ENCODE measurements at places on chromosomes 1 and 21.

- DNase-seq = peak; percentile 44
These were observed 14.0 kb upstream of the NCF2 start for GRCh38 chr1:183604038-183604808.

DNA sequence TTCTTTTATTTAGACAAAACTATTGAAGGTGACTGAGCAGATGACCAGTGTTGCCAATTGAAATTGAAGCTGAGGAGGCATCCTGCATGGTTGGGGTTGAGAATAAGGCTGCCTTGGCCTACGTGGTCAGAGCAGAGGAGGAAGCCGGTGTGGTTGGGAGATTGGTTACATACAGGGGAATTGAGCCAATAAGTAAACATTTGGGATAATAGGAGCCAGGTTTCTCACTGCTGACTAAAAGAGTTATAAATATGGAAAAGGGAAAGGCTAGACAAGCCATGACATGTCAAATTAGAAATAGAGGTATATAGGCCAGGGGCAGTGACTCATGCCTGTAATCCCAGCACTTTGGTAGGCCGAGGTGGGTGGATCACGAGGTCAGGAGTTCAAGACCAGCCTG, 15.8 kb downstream of the SNX7 start:
- DNase-seq = no peak

DNA sequence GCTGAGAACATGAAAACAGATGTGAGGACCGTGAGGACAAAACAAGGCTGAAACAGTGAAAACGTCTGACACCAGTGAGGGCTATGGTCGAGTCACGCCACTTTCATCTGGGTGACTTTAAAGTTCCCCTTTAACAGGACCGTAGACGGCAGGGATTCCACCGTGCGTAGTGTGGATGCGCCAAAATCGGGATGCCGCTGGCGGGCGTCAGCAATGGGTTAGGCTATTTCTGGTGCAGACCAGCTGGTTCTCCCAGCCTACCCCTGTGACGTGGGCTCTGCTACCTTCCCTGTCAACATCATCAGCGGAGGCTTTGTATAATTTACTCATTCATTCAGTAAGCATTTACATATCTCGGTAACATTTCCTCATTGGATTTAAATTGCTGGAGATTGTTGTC, 246.6 kb upstream of the AJAP1 start:
- no peak for DNase-seq

- no peak for DNase-seq
These were observed 63.5 kb upstream of the DIRAS3 start for GRCh38 chr1:68113966-68114365.

DNA sequence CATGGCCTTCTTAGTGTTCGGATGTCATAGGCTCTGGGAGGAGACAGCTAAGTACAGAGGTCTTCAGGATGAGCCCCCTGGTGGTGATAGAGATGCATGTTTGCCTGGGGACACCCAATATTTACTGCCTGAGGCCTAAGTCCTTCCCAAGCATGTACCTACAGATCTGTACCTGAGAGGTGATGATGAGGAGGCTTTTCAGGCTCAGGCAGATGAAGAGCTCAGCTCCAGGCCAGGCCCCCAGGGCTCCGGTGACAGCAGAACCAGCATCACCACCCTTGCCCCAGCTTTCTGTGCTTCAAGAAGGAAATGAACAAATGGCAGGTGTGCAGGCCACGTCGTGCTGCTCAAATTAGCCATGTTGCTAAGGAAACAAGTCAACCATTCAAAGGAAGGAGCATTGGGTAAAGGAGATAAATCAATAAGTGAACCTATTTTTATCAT, 21.1 kb downstream of the CACNA1E start:
- peak; percentile 57 for DNase-seq

DNA sequence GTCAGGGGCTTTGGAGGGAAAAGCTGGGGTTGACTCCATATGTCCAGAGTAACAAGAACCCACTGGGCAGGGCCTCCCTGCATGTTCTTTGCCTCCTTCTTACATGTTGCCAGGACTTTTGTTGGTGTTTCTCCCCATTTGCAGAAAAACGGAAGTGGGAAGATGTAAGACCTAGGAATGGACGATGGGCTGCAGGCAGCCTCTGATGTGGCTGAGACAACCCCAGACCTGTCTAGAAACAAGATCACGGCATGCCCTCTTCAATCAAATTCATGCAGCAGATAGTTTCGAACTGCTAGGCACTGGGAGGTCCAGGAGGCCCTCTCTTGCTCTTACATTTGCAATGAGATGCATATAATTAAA, 3.4 kb downstream of the FAM43B start:
- no peak for DNase-seq

DNA sequence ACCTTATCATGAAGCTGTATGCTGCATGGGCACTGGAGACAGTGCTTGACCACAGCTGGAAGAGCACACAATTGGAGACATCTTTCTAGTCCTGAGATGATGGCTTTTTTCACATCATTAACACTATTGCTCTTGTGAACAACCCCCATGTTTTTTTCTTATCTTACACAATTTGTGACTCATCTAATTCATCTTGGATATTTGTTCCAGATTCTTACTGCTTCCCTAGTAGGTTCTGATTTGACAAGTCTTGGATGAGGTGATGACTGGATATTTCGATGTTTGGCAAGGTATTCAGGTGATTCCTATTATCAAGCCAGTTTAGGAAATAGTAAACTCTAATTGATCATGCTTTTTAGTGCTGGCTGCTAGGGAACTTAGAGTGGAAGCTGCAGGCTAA, 23.7 kb downstream of the HLX start:
- DNase-seq = no peak

GRCh38 chr1:166925810-166926478, 49.4 kb downstream of the ILDR2 start:
- no peak for DNase-seq

DNA sequence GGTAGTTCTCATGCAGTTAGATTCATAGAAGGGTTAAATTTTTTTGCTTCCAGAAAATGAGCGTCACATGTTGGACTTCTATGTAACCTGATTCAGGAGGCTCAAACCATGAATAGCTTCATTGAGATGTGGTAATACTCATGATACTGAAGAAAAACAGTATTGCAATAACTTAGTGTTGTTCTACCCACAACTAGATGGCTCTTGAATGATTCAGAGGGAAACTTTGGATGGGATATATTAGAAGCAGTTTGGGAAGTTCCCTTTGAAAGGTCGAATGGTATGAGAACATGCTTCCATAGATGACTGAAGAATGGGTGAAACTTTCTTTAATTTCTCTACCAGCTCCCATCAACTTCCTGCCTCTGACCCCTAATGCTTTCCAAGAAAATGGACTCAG, 211.7 kb upstream of the PTGFR start:
- no peak for DNase-seq

DNA sequence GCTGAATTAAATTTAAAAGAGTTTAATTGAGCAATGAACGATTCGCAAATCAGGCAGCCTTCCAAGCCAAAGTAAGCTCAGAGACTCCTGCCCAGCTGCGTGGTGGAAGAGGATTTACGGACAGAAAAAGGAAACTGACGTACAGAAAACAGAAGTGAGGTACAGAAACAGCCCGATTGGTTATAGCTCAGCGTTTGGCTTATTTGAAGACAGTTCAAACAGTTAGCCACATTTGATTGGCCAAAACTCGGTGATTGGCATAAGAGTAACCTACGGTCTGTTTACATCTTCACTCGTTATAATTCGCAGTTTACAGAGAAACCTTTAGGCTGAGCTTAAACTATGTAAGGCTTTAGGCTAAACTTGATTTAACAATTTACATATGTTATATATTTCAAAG, 46.9 kb downstream of the CR1L start:
- DNase-seq = no peak

DNA sequence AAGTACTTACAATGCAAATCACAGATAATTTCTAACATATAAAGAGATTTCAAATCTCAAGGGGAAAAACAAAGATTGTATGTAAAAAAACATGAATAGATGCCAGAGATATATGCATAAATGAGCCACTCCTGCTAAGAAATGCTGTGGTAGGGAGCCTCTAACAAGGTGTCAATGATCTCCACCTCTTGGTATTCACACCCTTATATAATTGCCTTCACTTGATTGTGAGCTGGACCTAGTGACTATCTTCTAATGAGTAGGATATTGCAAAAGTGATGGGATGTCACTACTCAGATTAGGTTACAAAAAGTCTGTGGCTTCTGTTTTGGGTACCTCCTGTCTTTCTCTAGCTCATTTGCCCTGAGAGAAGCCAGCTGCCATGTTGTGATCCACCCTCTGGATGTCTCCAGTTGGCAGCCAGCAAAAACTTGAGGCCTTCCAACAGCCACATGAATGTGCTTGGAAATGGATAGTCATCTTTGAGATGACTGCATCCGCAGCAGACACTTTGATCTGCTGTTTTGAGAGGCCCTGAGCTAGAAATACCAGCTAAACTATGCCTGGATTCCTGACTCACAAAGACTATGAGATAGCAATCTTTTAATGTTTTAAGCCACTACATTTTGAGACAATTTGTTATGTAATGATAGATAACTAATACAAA, 196.1 kb upstream of the FGGY start:
- DNase-seq = no peak

- no peak for DNase-seq
These were observed 21.1 kb downstream of the NCF2 start for GRCh38 chr1:183569141-183569540.

DNA sequence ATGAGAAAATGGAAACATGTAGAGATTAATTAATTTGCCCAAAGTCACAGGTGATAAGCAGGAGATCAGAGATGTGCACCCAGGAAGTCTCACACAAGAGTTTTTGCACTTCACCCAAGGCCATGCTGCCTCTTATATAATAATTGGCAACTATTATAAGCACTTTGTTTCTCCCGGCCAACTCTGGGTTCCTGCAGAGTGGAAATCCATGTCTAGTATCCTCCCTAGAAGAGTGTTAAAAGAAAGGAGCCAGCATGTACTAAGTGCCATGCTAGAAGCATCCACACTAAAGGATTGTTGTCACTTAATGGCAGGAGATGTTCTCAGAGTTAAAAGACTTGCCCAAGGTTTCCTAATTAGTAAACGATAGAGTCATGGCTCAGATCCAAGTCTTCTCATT, 470.3 kb downstream of the OMA1 start:
- no peak for DNase-seq

DNA sequence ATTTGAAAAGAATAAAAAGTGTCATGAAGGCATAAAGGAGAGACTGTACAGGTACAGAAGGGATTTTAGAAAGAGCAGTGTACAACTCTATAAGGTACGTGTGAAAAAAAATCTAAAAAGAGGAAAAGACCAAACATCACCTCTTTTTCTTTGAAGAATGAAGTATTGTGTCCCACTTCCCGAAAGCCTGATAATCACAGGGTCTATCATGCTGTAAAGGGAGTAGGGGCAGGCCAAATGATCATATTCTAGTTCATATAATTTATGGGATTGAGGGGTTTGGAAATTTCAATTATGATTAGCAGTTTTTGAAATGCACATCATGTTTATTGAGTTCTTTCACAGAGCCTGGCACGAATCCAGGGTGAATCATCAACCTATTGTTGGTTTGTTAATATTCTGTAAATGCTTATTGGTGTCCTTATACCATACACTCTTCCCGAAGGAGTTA, 910 bp upstream of the RERE start:
- no peak for DNase-seq

- DNase-seq = no peak
These were observed 1.3 kb downstream of the GORAB start for GRCh38 chr1:170533298-170533697.

- no peak for DNase-seq
These were observed 688.6 kb upstream of the ADGRL4 start for GRCh38 chr1:79695138-79695537.

- DNase-seq = no peak
These were observed 187.2 kb upstream of the PTGFR start for GRCh38 chr1:78303620-78304019.

GRCh38 chr1:153231363-153231762, 14.0 kb downstream of the PRR9 start:
- DNase-seq = no peak

GRCh38 chr1:1427106-1427819, 6.2 kb upstream of the ANKRD65 start:
- peak; percentile 62 for DNase-seq

DNA sequence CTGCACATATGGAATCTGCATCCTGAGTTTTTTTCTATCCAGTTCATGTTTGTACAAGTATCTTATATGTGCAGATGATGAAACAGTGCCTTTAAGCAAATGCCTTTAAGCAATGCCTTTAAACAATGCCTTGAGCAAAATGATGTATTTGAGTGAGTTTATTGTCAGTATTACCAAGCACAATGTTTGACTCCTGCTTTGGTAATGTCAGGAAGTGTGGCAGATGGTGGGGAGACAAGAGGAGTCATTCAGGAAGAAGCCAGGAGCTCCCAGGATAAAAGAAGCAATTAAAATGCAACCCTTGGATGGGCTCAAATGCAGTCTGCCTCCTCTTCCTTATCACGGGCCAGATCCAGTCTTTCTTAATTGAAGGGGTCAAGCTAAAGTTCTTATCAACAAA, 108.7 kb upstream of the KCNJ15 start:
- no peak for DNase-seq

DNA sequence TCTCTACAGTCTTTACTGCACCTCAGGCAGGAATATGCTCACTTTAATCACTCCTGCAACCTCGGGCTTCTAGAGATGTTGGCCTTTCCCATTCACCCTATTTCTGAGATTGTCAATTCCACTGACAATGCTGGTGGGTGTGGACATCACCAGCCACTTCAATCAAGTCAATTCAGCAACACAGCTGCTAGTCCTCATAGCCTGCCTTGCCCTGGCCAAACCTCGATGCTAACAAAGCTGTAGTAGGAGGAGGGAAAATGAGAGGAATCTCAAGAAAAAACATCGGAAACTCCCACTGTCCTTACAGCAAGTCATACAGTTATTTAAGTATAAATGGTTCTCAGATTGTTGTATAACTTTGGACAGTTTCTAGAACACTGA, 155.0 kb downstream of the KCNH1 start:
- DNase-seq = no peak
